ENCODE measurements at places on chromosomes 2 and 18.

DNA sequence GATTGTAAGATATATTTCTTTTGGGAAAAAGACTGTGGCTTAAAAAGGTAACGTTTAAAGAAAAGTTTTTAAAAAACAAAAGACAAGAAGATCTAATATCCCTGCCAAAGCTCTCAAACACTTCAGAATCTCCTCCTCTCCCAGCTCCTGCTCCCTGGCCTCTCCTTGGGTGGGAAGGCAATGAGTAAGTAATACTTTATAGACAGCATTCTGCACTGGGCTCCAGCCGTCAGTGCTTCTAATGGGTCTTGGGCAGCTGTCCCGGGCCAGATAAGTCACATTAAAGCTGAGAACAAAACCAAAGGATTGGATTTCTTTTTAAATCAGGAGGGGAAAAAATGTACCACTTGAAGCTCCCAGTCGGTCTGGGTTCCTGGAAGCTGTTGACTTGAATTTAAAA lies 133.7 kb downstream of the ALPK2 start:
- DNase-seq = no peak

- DNase-seq = no peak
Measured at GRCh38 chr2:128638341-128639119, 319.9 kb upstream of the HS6ST1 start.

DNA sequence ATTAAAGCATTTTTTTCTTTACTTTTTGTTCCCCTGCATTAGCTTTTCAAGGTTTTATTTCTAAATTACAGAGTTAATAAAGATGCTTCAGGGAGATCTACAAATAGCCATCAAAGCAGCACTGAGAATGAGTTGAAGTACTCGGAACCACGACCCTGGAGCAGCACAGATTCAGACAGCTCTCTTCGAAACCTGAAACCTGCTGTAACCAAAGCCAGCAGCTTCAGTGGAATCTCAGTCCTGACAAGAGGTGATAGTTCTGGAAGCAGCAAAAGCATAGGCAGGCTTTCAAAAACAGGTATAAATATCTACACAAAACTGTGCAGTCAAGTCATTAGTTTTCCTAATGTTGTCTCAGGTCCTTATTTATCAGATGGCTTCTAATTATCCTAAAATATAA lies 102.8 kb upstream of the UBXN4 start:
- DNase-seq = no peak

DNA sequence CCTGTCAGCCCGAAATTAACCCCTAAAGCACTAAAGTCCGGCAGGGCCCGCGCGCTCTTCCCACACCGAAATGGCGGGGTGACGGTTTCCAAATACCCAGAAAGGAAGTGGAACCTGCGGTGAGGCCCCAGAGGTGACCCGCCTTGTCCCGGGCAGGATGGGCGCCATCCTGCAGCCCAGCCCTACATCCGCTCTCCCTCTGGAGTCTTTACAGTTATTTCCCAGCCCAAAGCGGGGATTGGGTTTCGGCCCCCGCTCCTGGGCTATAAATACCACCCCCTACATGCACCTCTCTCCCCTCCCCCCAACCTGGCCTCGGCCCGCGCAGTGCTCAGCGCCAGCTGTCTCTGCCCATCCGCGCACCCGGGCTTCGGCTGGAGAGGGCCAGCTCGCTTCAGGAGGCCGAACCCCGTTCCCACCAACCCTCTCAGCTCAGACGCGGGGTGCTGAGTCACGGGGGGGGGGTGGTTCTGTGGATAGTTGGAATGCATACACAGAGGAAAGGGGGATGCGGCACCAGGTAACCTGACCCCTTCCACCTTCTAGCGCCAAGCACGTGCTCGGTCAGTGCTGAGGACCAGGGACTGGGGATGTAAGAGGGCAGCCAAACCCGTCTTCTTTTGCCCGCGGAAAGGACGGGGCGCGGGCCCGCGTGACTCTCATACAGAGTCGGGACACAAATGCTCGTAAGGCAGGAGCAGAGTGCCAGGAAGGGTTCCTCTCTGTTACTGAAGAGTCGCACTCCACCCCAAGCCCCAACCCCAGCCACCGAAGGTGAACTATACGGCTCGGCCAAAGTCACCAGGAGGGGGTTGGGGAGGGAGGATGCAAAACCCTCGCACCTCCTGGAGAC lies at the start of gene TUBA4B:
Gene TUBA4B, plus strand, starts transcription at position 344 of the 853 bp plus-strand sequence. Its CDS starts 165 bp downstream, at position 509.
- DNase-seq = no peak

GRCh38 chr18:32598144-32598543 lies 127.5 kb upstream of the GAREM1 start:
- no peak for DNase-seq

GRCh38 chr18:3692113-3692621 lies 242.2 kb downstream of the TGIF1 start:
- no peak for DNase-seq

- DNase-seq = no peak
Measured at GRCh38 chr18:49886891-49887764, 73.8 kb upstream of the ACAA2 start.

DNA sequence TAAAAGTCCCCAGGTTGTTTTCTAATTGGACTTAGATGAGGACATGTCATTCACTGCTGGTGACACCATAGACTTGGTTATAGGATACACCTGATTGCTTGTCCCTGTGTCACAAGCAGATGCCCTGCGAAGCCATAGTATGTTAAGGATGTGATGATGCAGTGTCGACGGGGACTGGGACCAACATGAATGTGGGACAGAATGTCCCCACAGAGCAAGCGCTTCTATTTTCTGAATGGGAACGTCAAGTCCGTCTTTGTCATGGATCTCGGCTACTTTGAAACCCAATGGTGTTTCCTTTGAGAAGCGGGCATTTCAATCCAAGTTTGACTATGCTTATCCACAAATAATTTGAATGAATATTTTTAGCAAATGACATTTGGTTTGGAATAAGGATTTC lies 2.1 kb downstream of the GCG start:
- DNase-seq = no peak

DNA sequence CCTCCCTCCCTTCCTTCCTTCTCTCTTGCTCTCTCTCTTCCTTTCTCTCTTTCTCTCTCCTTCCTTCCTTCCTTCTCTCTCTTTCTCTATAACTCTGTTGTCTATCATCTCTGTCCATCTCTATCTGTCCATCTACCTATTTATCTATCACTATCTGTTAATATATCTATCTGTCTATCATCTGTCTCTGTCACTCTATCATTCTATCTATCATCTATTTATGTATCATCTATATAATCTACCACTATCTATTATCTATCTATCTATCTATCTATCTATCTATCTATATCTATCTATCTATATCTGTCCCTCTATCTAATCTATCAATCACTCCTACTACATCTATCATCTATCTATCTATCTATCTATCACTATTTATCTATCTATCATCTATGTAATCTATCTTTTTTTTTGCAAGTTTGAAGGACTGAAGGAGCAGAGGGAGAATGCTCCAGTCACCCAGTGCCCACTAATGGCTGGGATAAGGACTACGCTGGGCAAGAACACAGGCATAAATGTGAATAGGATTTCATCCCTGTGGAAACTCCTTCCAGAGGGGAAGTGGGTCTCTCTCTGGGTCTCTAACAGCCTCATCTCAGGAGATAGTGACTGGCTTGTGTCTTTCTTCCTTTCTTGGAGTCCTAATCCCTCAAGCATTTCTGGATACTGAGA lies 427.0 kb downstream of the LPIN1 start:
- DNase-seq = no peak

DNA sequence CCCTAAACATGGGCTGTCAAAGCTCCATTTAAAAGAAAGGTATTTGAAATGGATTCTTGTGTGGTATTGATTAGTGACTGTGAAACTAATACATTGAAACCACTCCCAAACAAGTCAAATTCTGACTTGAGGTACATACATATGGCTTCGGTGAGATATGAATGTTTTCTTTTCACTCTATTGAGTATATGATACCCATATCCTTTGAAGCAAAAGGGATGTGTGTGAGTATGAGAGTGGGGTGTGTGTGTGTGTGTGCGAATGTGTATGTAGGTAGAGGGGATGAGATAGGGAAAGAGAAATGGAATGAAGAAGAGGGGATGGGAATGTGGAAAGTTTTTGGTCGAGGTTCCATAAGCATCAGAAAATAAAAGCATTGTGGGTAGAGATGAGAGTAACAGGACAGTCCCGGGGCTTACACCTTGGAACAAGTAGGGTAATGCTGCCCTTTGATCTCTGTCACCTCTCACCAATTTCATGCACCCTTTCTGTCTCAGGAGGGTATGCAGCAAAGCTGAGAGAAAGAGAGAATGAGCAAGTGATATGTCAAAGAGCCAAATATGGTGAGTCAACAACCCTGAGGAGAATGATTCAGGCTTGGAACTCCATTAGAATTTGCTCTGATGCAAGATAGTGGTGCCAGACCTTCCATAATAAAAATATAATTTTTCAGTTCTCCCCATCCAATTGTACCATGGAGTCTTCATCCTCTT lies 64.0 kb upstream of the ZEB2 start:
- DNase-seq = no peak

- DNase-seq = no peak
Measured at GRCh38 chr2:222269132-222269531, 29.7 kb downstream of the PAX3 start.

GRCh38 chr2:118119761-118120400 lies 31.6 kb downstream of the INSIG2 start:
- DNase-seq = no peak

DNA sequence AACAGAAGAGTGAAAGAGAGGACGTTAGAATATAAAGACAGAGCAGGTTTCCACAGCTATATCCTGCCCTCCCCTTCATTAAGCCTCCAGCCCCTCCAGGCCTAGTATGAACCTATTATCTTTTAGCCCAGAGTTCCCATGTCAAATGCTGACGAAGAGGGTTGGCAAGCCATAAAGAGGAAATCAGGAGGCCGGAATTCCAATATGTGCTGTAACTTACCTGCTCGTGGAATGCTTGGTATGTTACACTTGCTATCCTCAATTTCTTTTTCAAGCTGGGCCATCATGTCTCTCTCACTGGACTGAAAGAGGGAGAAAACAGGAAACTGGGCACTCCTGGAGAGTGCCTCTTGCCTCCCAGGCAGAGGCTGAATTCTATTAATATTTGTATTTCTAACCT lies 264.1 kb downstream of the TRIB2 start:
- DNase-seq = no peak

DNA sequence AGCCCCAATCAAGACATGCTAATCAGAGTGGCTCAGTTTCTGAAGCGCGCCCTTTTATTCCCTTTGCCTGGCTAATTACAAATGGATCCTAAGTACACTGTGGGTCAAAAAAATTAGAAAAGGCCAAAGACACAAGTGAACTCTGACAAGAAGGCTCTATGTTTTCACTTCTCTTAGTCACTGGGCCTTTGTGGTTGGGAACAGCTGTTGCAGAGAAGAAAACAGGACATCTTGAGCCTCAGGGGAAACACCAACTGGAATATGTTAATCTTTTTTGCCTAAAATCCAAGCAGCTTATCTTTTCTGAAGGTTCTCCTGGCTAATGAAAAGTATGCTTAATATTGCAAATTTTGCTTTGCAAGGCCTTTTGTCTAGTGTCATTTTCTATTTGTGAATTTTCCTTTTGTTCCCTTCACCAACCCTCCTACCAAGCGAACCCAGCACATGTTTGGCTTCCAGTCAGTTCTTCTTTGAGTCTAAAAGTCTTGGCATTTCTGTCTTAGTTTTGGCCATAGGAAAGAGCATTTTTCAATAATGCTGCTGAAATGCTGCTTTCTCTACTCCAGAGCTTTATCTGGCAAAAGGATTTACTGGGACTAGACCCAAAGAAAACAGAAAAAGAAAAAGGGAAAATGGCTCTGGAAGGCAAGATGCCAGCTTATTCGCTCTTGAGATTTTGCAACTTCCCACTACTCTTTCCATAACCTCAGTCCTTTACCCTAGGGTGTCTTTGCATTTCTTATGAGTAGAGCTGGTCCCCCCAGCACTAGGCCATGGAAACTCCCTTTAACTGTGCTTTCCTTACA lies 440.2 kb upstream of the ST6GAL2 start:
- no peak for DNase-seq

DNA sequence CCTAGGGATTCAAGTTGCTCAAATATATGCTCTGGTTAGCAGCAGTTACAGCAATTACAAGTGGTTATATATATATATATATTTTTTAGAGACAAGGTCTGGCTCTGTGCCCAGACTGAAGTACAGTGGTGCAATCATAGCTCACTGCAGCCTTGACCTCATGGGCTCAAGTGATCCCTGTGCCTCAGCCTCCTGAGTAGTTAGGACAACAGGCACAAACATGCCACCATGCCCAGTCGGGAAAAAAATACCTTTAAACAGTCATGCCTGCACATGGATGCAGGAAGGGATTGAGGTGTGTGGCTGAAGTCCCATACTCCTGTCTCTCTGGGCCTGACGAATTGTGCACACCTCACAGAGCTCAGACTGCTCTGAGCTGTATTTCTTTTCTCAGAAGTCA lies 19.6 kb upstream of the DNAH7 start:
- no peak for DNase-seq

DNA sequence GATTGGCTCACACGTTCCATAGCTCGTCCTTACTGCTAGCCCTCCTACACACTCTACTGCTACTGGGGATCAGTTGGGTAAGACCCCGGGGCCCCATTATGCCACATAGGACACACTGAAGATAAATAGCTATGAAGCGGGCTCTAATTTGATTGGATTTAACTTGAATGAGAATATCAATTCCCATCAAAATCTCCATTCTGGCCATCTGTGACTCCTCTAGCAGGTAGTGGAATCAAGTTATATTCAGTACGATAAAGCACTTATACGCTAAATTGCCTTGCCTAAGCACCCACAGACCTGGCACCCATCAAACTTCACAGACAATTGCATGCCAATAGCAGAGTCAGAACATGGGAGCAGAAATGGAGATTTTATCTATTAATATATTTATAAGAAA lies 39.8 kb downstream of the CCDC68 start:
- DNase-seq = no peak

DNA sequence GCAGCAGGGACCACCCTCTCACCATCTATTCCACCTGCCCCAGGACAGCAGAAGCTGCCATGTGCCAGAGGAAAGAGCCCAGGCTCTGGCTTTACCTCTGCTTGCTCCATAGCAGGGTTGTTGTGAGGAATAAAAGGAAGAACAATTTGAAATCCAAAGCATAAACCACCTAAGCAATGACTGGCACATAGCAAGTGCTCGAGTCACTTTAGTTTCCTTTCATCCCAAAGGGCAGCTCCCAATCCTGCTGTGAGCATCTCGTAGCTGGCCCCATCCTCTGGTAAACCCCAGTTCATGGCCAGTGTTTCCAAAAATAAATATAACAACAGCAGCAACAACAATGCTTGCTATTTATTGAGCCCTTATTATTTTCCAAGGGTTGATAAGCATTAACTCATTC lies 923.5 kb downstream of the EPHA4 start:
- no peak for DNase-seq

DNA sequence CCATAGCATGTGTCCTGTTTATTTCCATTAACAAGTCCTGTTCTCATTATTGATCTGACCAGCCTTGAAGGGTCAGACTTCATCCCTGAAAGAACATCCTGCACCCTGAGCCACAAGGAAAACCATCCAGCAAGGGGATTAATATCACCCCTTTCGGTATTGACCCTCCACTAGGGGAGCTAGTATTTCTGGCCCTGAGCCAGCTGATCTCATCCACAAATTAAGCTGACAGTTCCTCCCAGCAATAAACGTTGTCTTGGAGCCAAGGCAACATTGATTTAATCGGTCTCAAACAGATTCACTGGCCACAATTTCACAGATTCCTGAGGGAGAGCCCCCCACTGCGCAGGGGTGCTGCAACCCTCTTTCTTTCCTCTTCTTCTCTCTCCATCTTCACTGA lies 353.1 kb upstream of the FANCL start:
- no peak for DNase-seq

Data from stimulated activated CD4-positive, alpha-beta T cell treated with anti-CD3 and anti-CD28 coated beads, Interleukin-12 subunit alpha, Interleukin-12 subunit beta, amount 100 ng/mL, for 24 hours (primary cell).